Thoracic aorta (tissue), 2 donors: ENCODE measurements at places on chromosomes 5 and 9. TPM values are rescaled to one million over a fixed set of nuclear protein-coding genes. Genes with fewer than 3 reads are reported as not detected.

DNA sequence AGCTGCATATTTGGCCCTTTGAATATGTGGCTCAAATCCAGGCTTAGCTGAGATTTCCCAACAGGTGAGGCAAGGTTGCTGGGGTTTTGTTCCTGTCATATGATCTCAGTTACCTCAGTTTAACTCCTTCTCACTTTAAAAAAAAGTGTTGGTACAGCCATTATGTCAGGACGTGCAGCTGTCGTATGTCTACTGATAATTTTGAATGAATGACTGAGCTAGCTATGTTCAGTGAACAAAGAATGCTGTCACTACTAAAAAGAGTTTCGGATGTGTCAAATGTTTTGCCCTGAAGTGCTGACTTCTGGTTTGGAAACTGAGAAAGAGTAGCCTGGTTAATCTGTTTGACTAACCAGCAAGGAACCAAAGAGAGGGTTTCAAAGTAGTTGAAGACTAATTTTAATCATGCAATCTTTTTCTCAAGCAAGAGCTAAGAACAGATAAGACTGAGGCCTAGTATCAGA is 106.3 kb upstream of the NR3C1 start:
- DNase-seq, result no peak

DNA sequence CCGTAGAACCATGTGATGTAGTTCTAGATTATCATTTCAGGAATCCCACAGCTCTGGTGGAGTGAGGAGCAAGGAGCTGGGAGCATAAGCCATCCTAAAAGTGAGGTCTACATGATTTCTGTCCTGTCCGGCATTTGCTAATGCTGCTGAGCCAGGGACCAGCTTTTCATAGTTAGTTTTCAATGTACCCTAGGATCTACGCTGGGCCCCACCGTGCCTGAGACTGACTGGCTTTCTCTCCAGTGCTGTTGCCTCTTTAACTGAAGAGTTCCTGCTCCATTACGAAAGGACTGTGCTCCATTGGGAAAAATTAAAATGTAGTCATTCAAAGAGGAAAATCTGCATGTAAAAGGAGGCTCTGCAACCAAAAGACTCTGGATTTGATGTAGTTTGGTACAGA is 634.8 kb downstream of the DMRTA1 start:
- DNase-seq, result no peak

DNA sequence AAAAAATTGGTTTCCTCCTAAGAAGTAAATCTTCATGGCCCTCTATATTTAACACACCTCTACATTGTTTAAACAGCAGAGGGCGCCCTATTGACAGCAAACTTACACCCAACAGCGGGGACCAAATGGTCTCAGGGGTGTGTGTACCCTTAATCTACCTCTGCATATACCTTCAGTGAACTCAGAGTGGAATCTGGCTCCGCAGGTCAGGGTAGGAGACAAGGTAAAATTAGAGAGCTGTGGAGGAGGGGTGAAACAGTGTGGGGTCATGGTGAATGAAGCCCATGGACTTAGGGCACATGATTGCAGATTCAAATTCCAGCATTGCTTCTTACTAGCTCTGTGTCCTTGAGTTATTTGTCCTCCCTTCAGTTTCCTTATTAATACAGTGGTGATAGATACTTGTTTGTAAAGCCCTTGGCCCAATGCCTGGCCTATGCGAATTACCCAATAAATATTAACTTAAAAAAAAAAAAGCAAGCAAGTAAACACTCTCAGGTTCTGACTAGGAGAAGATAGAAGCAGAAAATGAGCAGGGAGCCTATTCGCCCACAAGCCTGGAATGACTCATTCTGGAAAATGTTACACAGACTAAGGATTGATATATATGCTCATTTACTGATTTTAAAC is 122.9 kb downstream of the CAVIN4 start:
- no peak for DNase-seq

DNA sequence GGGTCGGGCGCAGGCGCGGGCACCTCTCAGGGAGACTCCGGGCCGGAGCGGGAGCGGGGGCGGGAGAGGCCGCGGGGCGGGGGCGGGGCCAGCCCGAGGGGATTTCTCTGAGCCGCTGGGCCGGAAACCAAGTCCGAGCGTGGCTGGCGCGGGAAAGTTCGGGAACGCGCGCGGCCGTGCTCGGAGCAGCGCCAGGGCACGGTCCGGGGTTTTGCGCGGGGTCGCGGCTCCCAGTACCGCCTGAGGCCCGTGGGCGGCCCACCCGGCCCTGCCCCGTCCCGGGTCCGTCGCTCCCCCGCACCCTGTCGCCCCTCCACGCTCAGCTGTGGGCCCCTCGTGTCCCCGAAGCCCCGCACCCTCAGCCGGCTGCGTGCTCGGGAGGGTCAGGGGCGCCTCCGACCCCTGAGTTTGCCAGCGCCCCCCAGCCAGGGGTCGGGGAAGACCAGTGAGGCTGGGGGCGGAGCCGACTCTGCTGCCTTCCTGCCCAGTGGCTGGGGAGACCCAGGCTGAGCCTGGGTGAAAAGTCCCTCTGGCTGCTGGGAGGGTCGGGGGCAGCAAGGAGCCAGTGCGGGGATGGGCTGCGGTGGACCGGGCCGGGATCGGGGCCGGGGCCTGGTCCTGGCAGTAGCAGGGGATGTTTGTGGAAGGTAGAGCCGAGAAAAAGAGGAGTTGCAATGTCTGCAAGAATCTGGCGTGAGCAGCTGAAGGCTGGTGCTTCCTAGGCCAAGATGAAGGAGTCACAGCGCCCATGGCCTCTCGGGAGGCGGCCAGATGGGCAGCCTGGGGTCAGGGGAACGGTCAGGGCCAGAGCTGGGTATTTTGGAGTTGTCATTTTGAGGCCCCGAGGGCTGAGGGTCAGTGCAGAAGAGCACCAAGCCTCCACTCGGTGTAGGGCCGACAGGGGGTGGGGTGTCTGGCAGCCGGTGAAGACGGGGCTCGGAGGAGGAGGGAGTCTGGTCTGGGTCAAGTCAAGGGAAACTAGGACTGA is 588 bp downstream of the TRAF2 start:
- no peak for DNase-seq

SLC25A46 gene
- 47.4 TPM for total RNA-seq

ZNF346 gene
- 22.9 TPM for total RNA-seq
